Activated gamma-delta T cell treated with Interleukin-2 at 50 U/mL for 16 hours (primary cell): ENCODE measurements at places on chromosomes 2 and 18.

- no peak for DNase-seq
Observed at GRCh38 chr2:44618251-44619023, 256.7 kb downstream of the CAMKMT start.

GRCh38 chr2:20506201-20506685 lies 59.4 kb downstream of the RHOB start:
- no peak for DNase-seq

DNA sequence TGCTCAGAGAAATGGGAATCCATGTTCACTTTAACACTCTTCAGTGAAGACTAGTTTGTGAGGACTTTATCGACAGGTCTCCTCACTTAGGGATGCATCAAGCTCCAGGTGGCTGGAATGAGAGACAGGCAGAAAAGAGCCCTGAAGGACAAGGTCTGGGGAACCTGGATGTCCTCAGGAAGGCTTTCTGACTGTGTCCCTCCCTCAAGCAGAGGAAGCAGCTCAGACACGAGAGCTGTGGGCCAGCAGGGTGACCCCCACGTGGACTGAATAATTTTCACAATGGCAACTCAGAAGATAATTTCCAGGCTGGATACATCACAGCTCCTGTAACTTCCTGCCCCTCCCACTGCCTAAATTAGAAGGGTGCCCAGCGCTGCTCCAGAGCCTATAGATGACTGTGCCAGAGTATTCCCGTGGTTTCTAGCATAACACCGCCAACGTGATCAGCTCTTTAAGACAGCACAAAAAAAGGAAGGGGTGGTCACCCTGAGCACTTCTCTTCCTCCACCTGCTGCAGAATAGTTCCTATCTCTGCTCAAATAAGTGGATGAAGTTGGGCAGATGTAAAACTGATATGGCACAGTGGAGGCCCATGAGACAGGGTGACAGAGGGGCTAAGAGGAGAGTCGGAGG lies 25.7 kb upstream of the NCK2 start:
- no peak for DNase-seq

GRCh38 chr2:46559261-46559660 lies 79.9 kb downstream of the TMEM247 start:
- no peak for DNase-seq

DNA sequence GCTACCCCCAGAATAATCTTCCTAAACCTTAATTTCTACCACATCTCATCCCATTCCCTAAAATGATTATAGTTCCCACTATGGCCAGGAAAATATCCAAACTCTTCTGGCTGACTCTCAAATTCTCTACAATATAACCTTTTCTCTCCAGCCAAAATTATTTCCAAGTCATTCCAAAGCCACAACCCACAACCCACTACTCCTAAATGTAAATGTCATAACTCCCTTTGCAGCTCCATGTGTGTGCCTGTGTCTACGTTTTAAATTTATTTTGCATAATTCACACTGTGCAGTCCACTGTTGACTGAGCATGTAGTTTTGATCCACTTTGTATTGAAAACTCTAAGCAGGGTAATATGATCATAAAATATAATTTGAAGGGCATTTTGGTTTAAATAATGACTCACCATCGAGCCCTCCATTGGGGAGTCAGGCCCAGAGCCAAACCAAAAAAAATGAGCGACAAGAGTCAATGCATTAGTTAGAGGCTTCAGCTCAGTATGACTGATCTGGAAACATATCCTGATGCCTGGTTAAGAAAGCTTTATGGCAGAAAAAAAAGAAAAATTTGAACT lies 171.0 kb downstream of the AFF3 start:
- no peak for DNase-seq
